Stimulated activated CD4-positive, alpha-beta T cell treated with anti-CD3 and anti-CD28 coated beads, Interleukin-2, amount 100 ng/mL, for 4 hours (primary cell): ENCODE measurements at places on chromosomes 6 and 20.

GRCh38 chr6:15512126-15512525 lies 150.7 kb downstream of the DTNBP1 start:
- no peak for DNase-seq

- DNase-seq, result no peak
Observed at GRCh38 chr6:158003910-158004700, 22.4 kb downstream of the SYNJ2 start.

DNA sequence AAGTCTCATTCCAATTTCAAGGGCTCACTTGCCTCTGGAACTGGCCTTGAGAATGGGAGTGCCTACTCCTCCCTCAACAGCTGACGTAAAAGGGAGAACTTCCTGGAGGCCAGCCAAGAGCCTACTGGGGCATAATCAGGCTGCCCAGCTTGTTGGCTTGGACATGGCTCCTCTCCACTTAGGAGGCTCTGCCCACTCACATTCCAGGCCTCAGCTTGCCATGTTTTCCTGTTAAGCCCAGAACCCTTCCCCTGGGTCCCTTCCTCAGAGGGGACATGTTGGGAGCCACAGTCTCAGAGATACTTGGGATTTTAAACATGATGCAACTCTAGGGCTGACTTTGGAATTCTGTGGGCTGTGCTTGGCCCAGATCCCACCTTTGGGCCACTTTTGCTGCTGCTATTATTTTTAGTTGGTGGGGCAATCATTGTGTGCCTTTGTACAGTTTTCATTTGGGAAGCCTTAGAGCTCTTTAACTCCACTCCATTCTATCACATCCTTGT lies 31.5 kb upstream of the ADTRP start:
- DNase-seq, result no peak

GRCh38 chr20:23114448-23115082 lies 28.4 kb upstream of the CD93 start:
- DNase-seq, result no peak
